Articular chondrocyte of knee joint (primary cell): ENCODE measurements at places on chromosomes 1 and 21. TPM values are rescaled to one million over a fixed set of nuclear protein-coding genes. Genes with fewer than 3 reads are reported as not detected.

CLEC20A gene
- total RNA-seq = not detected in 2 replicates

AUNIP gene
- total RNA-seq = 0.65 and 1.2 TPM in 2 replicates

RIMKLA gene
- 0.11 and 0.13 TPM in 2 replicates for total RNA-seq

PTPN7 gene
- not detected in 2 replicates for total RNA-seq

DAB1 gene
- not detected in 2 replicates for total RNA-seq

DMRTA2 gene
- not detected in 2 replicates for total RNA-seq

GCSAML gene
- not detected in 2 replicates for total RNA-seq

CHODL gene
- total RNA-seq = 0.11 TPM in 1 of 2 replicates, not detected in the other

RXFP4 gene
- total RNA-seq = not detected in 2 replicates

NPR1 gene
- under 0.01 and 0.13 TPM in 2 replicates for total RNA-seq

CYP4A22 gene
- not detected in 2 replicates for total RNA-seq

KLHL17 gene
- 2.7 and 4.3 TPM in 2 replicates for total RNA-seq
